ENCODE measurements at places on chromosomes 2 and 18. TPM values are rescaled to one million over a fixed set of nuclear protein-coding genes. Genes with fewer than 3 reads are reported as not detected.

Gene RAB10
- polyA plus RNA-seq = 116 TPM

Gene LHCGR
- 0.48 TPM for polyA plus RNA-seq

- DNase-seq = peak; percentile 74
Observed at GRCh38 chr2:46814160-46814961, 101.2 kb downstream of the MCFD2 start.

DNA sequence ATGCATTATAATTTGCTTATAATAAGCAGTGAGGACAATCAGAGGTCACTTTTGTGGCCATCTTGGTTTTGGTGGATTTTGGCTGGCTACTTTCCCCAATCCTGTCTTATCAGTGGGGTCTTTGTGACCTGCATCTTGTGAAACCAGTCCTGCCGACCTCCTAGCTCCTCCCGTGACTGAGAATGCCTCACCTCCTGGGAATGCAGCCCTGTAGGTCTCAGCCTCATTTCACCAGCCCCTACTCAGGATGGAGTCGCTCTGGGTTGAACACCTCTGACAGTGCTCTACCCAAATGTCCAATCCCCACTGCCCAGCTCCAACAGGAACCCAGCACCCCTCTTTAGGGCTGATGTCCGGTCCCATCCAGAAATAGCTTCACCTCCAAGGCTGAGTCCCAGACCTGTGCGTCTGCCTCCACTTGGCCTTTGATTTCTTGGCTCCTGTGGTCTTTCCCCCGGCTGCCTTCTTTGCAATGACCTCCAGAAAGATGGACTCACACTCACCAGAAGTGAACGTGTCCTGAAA, 31.3 kb upstream of the PXDN start:
- no peak for DNase-seq

- no peak for DNase-seq
Observed at GRCh38 chr2:88574445-88574844, 52.8 kb downstream of the EIF2AK3 start.

DNA sequence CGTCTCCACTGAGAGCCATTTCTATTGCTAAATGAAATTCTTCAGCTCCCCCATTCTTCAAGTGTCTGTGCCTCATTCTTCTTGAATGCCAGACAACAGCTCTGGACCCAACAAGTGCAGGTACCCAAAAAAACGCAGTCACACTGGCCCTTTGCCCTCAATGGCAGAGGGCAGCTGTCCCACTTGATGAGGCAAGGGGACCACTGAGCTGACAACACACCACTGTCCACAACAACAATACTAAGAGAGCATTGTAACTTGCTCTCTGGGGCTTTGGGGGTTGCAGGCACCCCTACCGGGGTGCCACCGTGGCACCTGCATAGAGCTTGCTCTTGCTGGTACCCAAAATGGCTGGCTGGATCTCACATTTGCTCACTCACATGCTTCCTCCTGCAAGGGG, 827.0 kb upstream of the DDX18 start:
- DNase-seq = no peak

DNA sequence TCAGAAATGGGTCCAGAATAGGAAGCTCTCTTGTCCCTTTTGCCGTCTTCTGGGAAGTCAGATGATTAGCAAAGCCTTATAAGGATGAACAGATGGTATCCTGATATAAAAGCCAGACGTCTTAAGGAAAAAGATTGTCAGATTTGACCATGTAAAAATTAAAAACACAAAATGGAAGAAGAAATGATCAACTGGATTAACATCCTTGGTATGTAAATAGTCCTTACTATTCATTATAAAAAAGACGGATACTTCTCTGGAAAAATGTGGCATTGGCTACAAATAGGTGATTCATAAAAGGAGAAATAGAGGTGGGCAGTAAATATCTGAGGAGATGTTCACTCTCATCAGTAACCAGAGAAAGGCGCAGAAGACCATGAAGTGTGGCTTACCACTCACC, 33.7 kb upstream of the SCLY start:
- no peak for DNase-seq

- DNase-seq = no peak
Observed at GRCh38 chr2:3078684-3079083, 298.9 kb downstream of the EIPR1 start.

GRCh38 chr2:157593411-157593810, 35.3 kb downstream of the ACVR1C start:
- DNase-seq = no peak

DNA sequence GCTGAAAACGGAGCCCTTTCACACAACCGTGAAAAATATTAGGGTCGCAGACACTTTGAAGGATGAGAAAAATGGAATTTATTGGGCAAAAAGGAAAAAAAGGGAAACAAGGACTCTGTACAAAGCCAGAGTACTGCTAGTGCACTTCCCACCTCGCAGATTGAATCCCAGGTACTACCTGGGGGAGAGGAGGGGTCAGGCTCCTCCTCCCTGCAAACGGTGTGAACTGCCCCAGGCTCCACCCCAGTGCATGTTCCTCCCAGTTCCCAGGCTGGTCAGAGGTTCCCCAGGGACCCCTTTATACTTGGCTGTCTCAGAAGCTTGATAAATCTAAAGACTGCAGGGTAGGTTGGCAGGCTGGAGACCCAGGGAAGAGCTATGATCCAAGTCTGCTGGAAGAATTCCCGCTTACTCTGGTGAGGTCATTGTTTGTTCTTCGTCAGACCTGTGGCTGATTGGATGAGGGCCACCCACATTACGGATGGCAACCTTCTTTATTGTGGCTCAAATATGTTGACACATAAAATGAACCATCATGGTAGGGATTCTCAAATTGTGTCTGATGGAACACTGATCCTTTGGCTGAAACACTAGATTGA, 290.4 kb upstream of the POU3F3 start:
- no peak for DNase-seq

GRCh38 chr2:192126426-192126825, 68.3 kb downstream of the TMEFF2 start:
- DNase-seq = no peak

DNA sequence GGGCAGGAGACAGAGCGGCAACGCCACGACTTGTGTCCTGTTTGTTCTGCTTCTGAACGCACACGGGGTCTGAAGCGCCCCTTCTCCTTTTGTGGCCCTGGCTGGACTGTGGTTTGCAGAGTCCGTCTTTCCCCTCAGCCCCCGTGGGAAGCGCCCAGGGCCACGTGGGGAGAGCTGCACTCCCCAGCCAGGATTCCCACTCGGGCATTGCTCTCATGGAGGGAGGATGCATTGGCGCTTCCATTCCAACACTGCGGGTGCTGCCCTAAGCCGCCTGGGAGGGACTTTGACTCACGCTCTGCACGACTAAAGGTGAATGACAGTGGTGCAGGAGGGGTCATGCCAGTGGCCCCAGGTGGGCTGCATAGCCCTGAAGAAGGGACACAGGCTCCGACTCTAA, 52.5 kb downstream of the TIMM21 start:
- DNase-seq = no peak

- no peak for DNase-seq
Observed at GRCh38 chr2:197786010-197786877, 1.1 kb upstream of the BOLL start.
